ENCODE measurements at places on chromosomes 7 and 10.

DNA sequence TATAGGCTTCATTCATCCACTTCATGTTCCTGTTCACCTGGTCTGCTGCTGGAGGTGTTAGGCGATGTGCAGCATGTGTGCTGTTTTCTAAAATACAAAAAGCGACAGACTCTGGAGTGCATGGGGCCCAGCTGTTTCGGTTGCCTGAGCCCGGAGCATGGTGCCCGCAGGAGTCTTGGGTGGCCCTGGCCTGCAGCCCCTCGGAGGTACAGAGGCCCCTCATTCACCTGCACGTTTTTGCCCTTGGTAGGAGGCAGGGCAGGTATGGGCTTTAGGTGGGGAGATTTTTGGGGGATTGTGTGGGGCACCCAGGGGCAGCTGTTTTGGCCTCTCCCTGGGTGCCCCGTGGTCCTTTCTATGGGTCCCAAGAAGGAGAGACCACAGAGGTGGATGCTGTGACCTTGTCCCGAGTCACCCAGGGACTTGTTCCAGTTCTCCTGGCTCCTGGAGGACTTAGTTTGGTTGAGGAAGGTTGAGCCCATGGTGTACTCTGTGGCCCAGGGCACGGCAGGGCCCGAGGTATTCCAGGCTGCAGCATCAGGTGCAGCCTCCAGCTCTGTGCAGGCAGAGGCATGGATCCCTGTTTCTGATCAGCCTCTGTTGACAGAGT, 130.7 kb downstream of the TRRAP start:
- no peak for DNase-seq

- DNase-seq, result peak; percentile 21
Observed at GRCh38 chr10:80144696-80145131, 12.2 kb downstream of the PLAC9 start.

DNA sequence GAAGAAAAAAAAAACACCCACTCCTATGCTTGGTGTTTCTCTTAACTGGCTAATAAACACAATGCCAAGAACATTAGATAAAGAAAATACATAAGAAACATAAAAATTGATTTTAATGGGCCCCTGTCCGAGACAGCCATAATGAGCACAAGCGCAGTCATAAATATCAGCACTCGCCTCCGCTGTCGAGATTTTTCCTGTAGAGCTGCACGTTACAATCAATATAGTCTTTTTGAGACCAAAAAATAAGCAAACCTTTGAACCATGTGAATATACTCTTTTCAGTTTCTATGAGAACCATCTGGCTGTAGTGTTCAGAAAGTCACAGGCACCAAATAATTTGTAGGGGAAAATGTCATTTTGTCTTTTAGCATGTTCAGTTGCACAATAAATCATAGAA, 70.1 kb downstream of the MGMT start:
- DNase-seq, result no peak

DNA sequence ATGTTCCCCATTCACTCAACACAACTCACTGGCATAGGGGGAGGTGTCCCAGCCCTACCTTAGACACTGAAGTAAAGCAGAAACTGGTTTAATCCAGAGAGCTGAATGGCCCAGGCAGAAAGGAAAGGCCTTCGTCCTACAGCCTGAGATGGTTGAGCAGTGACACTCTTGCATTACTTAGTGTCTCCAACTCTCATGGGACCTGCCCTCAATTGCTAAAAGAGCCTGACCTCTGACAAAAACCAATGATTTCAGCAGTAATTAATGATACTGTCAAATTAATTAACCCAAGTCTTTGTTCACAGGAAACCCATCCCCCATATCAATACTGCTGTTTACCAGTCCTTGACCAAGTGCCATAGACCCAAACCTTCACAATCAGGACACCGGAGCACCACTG, 48.6 kb downstream of the ICA1 start:
- no peak for DNase-seq

DNA sequence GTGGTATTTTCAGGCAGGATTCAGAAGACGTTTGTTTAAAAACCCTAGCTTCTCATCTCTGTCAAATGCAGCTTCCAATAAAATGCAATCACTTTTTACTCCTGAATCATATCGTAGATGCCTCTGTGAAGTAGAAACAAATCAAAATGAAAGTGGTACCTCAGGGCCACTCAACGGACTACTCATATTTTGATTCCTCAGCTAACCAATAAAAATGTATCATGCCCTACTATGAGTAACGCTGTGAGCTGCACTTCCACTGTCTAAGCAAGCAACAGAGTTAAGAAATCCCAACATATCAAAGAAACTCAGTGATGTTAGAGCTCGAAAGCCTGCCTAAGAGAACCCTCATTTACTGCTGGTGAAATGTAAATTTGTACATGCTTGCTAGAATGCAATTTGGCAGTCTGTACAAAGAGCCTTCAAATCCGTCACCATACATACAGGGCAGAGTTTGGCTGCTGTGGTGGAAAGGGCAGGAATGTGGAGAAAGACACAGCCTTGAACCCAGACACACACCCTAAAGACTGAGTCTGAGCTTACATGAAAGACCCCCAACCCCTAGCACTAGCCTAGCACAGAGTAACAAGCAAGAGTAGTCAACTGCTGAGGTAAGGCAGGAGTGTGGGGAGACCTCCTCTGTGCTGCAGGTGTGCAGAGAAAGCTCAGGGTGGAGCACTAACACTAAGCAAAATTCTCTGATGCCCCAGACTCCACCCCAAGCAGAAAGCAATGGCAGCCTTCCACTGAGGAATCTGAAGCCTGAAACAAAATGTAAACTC, 151.5 kb downstream of the ANK3 start:
- DNase-seq, result no peak

GRCh38 chr10:15427843-15428414, 56.8 kb upstream of the FAM171A1 start:
- DNase-seq, result no peak

DNA sequence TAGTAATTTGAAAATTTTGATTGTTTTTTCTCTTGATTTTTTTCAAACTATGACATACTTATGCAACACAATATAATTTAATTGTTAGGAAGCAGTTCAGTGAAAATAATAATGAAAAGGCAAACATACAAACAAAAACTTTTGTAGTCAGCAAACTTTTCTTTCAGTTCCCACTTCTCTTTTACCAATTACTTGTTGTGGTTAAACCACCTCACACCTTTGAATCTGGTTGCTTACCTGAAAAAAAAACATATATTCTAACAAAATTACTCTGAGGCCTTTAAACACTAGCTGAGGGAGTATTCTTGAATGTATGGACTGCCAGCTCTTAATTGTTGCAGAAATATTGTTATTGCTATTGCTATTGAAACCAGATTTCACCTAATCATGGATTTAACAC, 266.2 kb upstream of the SEMA3C start:
- no peak for DNase-seq

DNA sequence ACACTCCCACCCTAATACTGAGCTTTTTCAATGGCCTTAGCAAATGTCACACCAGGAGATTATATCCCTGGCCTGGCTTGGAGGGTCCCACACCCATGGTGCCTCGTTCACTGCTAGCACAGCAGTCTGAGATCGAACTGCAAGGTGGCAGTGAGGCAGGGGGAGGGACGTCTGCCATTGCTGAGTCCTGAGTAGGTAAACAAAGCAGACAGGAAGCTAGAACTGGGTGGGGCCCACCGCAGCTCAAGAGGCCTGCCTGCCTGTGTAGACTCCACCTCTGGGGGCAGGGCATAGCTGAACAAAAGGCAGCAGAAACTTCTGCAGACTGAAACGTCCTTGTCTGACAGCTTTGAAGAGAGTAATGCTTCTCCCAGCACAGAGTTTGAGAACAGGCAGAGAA, 338.9 kb upstream of the MBL2 start:
- DNase-seq, result no peak

DNA sequence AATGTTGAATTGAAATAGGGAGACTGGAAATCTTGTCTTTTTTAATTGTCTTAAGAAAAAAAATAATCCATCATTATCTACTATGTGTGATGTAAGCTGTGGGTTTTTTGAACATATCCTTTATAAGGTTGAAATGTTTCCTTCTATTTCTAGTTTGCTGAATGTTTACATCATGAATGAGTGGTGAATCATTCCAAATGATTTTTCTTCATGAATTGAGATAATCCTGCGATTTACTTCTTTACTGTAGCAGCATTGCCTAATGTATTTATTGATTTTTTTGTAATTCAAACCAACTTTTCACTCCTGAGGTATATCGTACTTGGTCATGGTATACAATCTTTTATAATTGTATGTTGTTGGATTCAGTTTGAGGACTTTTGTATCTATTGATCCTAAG, 607.6 kb upstream of the PFKP start:
- DNase-seq, result no peak

DNA sequence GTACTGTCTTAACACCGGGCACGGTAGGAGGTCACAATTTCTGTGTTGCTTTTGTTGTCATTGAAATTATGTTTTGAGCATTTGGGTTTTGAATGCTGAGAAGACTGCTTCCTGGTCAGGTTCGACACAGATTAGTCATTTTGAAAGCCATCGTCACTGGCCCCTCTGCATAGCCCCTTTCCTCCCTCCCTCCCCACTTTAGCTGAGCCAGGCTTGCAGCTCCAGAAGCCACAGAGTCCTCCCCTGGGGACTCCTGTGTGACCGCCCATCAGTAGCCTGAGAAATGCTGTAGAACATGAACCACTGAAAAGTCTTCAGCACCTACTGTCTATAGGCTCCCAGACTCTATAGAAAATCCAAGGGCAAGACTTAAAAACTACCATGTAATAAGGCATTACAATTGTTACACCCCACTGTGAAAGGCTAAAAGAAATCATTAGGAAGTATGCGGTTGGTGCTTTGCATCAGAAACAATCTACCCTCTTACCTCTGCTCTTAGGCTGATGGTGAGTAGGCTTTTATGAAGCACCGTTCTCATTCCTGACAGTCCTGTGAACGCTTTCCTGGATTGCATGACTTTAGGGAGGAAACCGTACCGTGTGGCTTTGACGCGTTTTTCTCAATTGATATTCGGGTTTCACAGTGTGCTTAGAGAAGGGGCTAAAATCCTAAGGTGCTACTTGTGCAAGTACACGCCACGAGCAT, 24.8 kb downstream of the JCAD start:
- no peak for DNase-seq

- DNase-seq, result no peak
Observed at GRCh38 chr7:14219125-14219524, 229.7 kb upstream of the ETV1 start.

DNA sequence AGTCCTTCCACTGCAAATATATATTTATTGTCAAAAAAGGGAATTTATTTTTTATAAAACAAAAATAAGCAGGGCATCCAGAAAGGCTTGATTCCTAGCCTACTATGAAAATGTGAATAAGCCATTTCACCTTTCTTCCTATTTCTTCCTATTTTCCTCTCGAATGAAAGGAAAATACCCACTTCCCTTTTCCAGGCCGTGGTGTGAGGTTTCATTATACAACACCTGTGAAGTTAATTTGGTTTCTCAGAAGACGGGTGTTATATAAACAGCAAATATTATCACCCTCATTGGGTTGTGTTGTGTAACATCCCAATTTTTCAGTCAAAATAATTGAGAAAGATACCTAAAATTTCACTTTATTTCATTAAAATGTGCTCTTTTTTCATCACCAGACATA, 214.3 kb downstream of the DGKB start:
- DNase-seq, result no peak

DNA sequence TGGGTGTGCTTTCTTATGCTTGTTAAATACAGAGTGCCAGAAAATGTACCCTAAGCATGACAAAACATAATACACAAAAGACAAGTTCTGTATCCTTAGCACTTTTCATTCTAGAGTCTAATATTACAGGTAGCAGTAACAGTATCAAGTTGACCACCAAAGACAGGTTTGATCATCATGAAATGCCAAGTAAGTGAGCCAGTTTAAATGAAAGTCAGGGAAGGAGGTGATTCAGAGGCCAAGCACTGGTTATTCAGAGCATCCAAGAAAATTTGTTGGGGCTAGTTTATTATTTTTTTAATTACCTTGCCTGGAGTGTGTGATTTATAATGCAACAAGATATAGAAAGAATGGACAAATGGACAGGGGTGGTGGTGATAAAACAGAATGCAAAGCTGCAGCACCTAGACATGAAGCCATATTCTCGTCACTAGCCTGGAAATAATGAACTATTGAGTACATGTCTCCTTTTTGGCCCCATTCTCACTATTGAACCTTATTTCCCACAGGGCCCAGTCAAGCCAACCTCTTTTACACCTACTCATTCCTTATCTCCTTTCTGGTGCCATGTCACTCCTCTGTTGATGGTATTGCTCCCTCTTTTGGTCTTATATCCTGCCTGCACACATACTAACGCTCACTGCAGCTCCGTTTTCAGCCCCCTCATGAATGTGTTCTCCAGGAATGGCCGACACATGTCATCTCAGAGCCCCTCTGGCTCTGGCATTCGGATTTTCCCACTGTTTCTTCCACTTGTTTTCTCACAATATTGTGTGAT, 78.6 kb upstream of the GLCCI1 start:
- no peak for DNase-seq

Data from activated CD4-positive, alpha-beta T cell treated with anti-CD3 and anti-CD28 coated beads, Interleukin-2, amount 50 U/mL, for 48 hours (primary cell).